ENCODE measurements at places on chromosomes 2 and 18.

DNA sequence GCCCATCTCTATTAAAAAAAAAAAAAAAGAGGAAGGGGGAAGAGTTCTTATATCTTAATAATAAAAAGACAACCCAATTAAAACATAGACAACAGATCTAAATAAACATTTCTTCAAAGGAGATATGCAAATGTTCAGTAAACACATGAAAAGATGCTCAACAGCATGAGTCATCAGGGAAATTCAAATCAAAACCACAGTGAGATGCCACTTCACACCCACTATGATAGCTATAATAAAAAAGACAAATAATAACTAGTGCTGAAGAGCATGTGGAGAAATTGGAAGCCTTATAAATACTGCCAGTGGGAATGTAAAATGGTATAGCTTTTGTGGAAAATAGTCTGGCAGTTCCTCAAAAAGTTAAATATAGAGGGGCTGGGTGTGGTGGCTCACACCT lies 61.5 kb upstream of the CYP20A1 start:
- DNase-seq: no peak

GRCh38 chr2:129062146-129062912 lies 743.7 kb upstream of the HS6ST1 start:
- no peak for DNase-seq

DNA sequence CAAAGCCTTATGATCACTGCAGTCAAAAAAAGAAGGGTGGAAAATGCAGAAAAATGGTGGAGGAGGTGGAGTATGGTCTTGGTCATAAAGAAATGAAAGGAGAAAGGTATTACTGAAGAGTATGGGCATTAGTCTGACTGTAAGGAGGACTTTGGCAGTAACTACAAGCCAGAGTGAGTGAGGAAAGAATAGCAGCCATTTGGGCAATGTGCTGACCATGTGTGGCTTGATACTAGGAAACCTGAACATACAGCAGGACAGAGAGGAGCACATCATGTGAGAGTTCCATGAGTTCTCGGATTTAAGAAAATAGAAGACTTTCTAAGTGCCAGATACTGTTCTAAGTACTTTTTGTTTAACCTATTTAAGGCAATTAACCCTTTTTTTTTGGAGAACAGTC lies 8.5 kb downstream of the DTNA start:
- no peak for DNase-seq

- no peak for DNase-seq
Measured at GRCh38 chr2:85427300-85427835, 8.9 kb downstream of the SH2D6 start.

- no peak for DNase-seq
Measured at GRCh38 chr2:9306911-9307310, 100.3 kb downstream of the ASAP2 start.

DNA sequence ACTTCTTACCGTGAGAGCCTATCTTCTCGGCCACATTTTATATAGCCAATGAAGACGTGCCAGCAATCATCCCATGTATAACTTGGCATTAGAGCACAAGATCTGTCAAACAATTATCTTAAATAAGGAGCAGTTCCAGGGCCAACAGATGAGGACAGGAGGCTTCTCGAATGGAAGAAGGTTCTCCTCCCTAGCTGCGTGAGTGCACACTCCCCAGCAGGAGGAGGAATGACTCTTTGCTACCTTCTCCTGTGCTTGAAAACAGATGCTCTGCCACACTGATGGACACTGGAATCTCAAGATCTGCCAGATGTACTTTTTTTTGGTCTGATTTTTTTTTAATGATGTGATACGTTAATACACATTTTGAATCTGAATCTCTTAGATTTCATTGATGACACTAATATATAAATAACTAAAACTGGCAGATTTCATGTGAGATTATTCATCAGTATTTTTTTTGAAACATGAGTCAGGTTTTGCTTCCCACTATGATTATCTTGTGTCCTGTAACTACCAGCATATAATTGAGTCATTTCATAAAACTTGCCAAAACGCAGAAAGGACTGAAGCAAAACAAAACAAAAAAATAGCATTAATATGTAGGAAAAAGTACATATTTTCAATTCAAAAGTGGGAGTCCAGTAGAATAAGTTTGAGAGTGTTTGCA lies 626 bp upstream of the VIT start:
- no peak for DNase-seq

DNA sequence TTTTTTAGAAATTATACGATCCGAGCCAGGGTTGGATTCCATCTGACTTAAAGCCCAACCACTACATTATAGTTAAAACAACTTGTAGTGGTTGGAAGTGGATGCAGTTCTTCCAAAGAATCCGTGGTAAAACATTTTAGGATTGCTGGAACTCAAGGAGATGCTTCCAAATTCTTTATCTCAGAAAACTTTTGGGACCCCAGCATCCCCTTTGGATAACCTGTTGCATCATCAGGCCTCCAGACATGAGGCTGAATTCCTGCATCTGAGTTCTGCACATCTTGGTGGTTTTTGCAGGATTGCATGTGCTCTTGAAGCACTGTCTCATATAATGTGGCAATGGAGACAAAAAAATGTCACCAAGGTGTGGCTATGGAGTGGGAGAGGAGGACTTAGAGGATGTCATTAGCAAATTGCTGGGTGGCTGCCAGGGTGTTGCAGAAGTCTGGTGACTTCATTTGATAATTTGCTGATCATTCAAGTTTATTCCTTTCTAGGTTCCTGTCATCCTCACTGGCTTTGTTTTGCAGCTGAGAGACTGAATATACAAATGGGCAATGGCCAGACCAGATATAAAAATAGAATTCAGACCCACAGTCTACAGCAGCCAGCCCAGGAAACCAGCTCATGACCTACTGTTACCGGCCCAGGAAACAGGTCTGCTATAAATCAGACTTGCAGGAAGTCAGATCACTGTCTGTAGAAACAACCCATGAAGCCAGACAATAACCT lies 207.7 kb downstream of the BCL2 start:
- DNase-seq: no peak

DNA sequence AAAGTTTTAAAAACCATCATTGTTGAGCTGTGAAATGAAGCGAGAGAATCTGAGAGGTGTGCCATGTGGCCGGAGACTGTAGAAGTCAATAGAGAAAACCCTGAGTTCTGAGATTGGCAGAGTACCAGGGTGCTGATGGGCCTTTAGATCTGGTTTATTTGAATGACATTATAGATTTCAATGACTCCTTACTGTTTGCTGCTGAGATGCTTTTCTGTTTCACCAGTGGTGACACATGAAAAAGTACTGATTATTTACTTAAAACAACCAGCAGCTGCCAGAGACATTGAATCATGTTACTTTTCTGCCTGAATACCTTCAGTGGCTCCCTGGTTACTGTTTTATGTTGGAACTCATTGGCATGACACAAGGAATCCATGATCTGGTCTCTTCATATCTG lies 602.7 kb upstream of the ZNF804A start:
- no peak for DNase-seq

DNA sequence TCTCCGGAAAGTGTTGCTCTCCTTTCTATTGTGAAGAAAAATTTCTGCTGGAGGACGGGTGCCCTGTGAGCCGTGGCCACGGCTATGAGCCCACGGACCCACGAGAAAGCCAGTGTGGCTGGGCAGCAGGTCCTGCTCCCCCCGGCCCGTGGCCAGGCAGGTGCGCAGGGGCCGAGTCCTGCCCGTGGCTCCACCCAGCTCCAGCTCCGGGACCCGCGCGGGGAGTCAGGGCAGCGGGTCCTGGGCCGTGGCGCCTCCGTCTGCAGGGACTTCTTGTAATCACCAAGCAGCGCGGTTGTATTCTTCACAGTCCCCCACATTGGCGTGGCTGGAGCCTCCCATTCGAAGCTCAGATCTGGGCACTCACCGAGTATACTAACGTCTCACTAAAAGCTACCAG lies 43.0 kb downstream of the SALL3 start:
- no peak for DNase-seq

Data from activated CD4-positive, alpha-beta T cell treated with anti-CD3 and anti-CD28 coated beads for 24 hours (primary cell).